ENCODE measurements at places on chromosomes 6 and 20. TPM values are rescaled to one million over a fixed set of nuclear protein-coding genes. Genes with fewer than 3 reads are reported as not detected.
A peak's percentile ranks its signal among the peaks of the same experiment; 100 is the strongest.

DNA sequence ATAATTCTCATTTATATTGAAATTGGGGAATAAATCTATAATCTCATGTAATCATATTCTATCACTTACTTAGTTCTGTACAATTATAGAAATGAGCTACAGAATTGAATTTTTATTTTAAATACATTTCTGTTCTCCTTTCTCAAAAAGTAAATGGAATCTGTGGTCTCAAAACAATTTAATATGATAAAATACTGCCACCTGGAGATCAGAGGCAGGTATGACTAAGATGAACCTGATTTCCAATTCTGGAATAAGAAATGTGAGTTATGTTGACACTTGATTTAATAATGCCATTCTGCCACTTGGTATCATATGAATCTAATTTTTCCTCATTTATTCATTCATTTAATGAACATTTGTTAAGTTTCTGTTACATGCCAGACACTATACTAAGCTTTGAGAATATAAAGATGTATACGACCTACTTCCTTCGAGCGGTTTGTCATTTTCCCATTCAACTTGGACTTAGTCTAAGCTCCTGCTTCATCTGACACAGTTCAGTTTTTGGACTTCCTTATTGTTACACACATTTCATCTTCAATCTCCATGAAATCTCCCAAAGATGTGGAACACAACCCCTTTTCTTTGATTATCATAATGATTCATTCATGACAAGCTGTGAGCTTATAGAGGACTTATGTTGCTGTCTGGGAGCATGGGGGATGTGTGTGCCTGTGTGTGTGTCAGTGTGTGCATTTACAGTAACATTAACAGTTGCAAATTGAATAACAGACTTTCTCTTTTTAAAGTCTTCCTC, 7.5 kb upstream of the CCDC28A start:
- H3K36me3 ChIP-seq = no peaks in the 10 kb centered on the region
- H3K27me3 ChIP-seq = no peaks in the 10 kb centered on the region

- no peaks in the 10 kb centered on the region for H3K27me3 ChIP-seq
- no peaks in the 10 kb centered on the region for H3K36me3 ChIP-seq
- H3K27ac ChIP-seq = peak overlapping the region; percentile 75
- no peak overlapping the region for H3K4me3 ChIP-seq
- peaks cover 7% of the 10 kb centered on the region for H3K4me1 ChIP-seq
- peak; percentile 57 for DNase-seq
Observed at GRCh38 chr6:129340983-129341382, 369.0 kb downstream of the ARHGAP18 start.

- no peak for DNase-seq
- H3K27me3 ChIP-seq = no peaks in the 10 kb centered on the region
- H3K4me3 ChIP-seq = no peak overlapping the region
Observed at GRCh38 chr6:109262261-109262660, 120.0 kb downstream of the CD164 start.

GRCh38 chr20:6629564-6629963, 137.9 kb upstream of the BMP2 start:
- no peak overlapping the region for H3K4me3 ChIP-seq
- no peaks in the 10 kb centered on the region for H3K4me1 ChIP-seq
- no peak for DNase-seq
- H3K36me3 ChIP-seq = no peaks in the 10 kb centered on the region
- no peak overlapping the region for H3K27ac ChIP-seq

SYNJ2 gene
- 94.8 TPM for total RNA-seq

- peaks cover 9% of the 10 kb centered on the region for H3K4me1 ChIP-seq
- peaks cover 21% of the 10 kb centered on the region for H3K36me3 ChIP-seq
- no peak overlapping the region for H3K4me3 ChIP-seq
- no peak overlapping the region for H3K27ac ChIP-seq
- H3K27me3 ChIP-seq = no peaks in the 10 kb centered on the region
- no peak for DNase-seq
Observed at GRCh38 chr6:18214003-18214402, 50.3 kb downstream of the DEK start.
